ENCODE measurements at places on chromosomes 1 and 21.

GRCh38 chr1:87437663-87438295, 109.1 kb downstream of the LMO4 start:
- no peak for DNase-seq

- DNase-seq = peak; percentile 48
Observed at GRCh38 chr1:76294482-76295194, 220.1 kb downstream of the ST6GALNAC3 start.

DNA sequence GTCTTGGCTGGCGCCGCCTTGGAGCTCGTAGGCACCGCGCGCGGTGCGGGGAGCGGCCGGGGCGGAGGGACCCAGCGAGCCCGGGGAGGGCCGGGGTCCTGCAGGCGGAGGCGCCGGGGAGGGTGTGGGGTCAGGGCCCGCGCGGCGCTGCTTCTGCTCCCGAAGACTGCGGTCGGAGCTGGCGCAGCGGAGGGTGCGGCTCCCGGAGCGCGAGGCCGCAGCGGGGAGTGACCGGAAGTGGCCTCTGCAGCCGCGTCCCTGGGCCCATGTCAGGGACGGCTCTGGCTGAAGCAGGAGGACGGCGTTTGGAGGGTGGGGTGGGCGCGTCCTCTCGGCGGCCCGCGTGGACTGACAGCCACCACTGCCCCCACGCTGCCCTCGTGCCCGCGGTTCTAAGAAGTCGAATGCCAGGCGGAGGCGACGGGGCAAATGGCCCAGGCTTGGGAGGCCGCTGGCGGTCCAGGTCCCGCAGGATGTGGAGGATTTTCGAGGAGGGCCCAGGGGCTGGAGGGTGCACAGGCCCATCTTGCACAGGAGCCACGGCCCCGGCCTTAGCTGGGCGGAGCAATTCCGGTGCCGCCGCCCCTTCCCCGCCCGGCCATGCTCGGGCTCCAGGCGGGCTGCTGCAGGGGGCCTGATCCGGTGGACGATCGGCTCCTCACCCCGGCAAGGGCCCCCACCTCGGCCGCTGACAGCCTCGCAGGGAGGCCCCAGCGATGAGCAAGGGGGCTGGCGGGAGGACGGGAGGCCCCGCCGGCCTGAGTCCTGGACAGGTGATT, 7.7 kb upstream of the ZNF669 start:
- DNase-seq = no peak

GRCh38 chr1:9845914-9846313, 22.1 kb upstream of the CLSTN1 start:
- no peak for DNase-seq

- DNase-seq = no peak
Observed at GRCh38 chr1:204272505-204272904, 58.7 kb upstream of the GOLT1A start.

- no peak for DNase-seq
Observed at GRCh38 chr1:38026592-38027200, 14.2 kb downstream of the UTP11 start.

DNA sequence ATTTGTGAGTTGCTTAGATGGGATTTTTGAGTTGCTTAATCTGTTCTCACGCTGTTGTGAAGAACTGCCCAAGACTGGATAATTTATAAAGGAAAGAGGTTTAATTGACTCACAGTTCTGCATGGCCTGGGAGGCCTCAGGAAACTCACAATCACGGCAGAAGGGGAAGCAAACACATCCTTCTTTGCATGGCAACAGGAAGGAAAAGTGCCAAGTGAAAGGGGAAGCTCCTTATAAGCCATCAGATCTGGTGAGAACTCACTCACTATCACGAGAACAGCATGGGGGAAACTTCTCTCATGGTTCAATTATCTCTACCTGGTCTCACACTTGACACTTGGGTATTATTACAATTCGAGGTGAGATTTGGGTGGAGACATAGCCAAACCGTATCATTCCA, 10.3 kb downstream of the CLIC6 start:
- DNase-seq = no peak

DNA sequence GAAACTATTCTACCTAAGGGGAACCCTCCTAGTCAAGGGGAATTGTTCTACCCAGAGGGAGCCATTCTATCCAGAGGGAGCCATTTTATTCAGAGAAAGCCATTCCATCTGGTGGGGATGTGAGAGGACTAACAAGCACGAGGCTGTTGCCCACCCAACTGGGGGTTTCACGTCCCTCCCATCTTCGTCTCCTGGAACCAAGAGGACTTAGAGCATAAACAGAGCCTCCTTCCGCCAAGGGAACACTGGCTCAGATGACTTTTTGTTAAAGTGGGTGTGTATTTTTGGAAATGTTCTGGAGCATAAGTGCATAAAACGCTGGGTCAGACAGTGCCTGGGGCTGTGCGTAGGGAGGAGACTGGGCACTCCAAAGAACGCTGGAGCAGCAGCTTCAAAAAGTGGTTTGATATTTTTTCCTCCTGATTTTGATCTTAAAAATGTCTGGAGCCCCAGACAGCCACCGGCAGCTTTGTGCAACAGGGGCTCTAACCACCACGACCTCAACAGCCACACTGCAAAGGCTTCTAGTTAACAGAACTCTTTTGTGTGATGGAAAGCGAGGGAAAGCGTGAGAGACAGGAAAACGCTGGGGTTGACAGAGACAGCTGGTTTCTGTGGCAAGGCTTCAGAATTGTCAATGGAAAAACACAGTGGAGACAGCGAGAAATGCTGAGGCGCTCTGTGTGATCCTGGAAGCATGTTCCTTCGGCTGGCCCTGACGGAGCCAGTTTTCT, 363.6 kb upstream of the CAMK1G start:
- DNase-seq = no peak

GRCh38 chr1:160267284-160267991, 5.1 kb upstream of the DCAF8 start:
- DNase-seq = no peak

DNA sequence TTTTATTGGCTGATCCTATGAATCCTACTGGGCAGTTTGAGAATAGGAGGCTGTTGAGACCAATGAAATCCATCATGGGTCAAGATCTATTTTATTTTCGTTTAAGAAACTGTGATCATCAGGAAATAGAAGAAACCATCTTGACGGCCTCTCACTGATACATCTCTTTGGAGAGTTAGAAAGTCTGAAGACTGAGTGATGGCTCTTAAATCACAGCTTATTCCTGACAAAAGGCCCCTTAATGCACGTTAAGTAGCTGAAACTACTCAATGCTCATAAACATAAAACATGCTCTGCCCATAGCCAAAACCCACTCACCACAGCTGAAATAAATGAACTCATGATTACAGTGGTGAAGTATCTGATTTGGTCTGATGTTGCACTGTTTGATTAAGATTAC, 784.5 kb upstream of the NEGR1 start:
- no peak for DNase-seq

GRCh38 chr1:177558372-177558771, 387.6 kb downstream of the BRINP2 start:
- DNase-seq = no peak

DNA sequence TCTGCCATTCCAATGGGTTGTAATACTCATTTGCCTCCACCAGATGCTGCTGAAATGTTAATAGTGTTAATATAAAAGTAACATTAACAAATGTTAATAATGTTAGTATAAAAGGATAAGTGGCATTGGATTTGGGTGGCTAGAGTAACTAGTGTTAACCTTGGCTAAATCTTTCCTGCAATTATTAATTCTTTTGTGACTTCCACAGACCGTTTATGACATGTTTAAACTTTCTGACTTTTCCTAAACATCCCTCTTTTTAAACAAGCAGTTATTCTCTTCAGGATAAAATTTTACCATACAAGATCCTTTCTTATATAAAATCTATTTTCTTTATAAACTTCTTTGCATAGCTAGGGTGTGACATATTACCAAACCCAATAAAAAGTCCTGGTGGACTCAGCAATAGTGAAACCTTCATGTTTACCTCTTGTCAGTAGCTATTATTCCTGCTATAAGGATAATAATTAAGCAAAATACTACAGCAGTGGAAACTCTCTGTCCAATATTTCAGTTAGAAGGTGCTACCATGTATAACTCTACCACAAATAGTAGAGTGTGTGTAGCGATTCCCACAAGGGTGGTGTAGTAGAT, 41.5 kb downstream of the CCDC30 start:
- DNase-seq = no peak

DNA sequence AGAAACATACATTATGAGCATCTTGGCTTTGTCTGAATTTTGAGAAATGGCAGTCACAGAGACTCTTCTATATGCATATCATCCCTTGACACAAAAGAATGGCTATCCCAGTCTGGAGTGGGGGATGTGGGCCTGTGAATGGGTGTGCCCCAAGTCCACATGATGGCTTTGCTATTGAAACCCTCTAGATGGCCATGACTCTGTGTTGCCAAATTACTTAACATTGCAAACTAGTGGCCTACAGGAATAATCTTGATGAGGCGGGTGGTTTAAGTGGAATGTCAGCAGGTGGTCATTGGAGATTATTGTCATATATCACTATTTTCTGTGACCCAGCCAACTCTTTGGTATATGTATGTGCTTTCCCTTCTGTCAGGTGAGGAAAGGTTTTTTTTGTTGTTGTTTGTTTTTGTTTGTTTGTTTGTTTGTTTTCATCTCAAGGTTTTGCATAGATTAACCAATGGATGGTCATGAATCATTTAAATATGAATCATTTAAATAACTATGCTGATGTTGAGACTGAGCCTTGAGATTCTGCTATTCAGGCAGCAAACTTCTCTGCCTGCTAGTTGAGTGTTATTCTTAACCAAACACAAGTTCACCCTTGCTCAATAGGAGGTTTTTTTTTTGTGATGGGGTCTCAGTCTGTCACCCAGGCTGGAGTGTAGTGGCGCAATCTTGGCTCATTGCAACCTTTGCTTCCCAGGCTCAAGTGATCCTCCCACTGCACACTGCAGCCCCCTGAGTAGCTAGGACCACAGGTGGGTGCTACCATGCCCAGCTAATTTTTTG, 103.0 kb downstream of the NOS1AP start:
- no peak for DNase-seq

- no peak for DNase-seq
Observed at GRCh38 chr1:154223621-154224020, 2.9 kb downstream of the UBAP2L start.

- peak; percentile 70 for DNase-seq
Observed at GRCh38 chr1:207429963-207430362, 24.2 kb upstream of the CR2 start.

- no peak for DNase-seq
Observed at GRCh38 chr1:70358921-70359564, 4.5 kb upstream of the ANKRD13C start.

GRCh38 chr1:193156822-193157142, 29.6 kb downstream of the B3GALT2 start:
- DNase-seq = no peak

DNA sequence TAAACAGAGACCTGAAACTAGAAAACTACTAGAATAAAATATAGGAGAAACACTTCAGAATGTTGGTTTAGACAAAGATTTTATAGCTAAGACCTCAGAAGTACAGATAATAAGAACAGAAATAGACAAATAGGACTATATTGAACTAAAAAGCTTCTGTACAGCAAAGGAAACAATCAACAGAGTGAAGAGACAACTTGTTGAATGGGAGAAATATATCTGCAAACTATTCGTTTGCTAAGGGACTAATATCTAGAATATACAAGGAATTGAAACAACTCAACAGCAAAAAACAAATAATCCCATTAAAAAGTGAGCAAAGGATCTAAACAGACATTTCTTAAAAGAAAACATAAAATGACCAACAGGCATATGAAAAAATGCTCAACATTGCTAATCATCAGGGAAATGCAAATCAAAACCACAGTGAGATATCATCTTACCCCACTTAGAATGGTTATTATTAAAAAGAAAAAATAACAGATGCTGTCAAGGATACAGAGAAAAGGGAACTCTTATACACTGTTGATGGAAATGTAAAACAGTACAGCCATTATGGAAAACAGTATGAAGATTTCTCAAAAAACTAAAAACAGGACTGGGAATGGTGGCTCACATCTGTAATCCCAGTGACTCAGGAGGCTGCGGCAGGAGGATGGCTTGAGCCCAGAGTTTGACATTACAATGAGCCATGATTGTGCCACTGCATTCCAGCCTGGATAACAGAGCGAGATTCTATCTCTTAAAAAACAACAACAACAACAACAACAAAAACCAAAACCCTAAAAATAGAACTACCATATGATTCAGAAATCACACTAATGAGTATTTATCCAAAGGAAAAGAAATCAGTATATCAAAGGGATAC, 37.3 kb upstream of the ZSWIM5 start:
- DNase-seq = no peak

GRCh38 chr21:45596704-45597318, 46.7 kb upstream of the PCBP3 start:
- DNase-seq = no peak

- DNase-seq = no peak
Observed at GRCh38 chr1:15071936-15072335, 81.6 kb upstream of the TMEM51 start.

GRCh38 chr1:224980181-224980580, 50.7 kb downstream of the DNAH14 start:
- no peak for DNase-seq

DNA sequence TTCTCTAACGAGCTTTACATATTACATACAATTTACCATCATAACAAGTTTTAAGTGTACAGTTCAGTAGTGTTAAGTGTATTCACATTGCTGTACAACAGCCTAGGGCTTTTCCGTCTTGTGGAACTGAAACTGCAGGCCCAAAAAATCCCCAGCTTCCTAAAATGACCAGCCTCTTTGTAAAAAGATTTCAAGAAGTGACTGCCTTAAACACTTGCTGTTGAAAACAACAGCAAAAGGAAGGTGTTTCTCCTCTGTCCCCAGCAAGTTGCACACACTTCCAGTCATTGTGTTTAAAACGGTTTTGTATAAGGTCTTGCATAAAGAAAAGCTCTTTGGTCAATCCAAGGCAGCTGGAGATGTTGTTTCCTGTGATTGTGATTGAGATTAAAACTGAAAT, 16.0 kb upstream of the GBP1 start:
- no peak for DNase-seq

DNA sequence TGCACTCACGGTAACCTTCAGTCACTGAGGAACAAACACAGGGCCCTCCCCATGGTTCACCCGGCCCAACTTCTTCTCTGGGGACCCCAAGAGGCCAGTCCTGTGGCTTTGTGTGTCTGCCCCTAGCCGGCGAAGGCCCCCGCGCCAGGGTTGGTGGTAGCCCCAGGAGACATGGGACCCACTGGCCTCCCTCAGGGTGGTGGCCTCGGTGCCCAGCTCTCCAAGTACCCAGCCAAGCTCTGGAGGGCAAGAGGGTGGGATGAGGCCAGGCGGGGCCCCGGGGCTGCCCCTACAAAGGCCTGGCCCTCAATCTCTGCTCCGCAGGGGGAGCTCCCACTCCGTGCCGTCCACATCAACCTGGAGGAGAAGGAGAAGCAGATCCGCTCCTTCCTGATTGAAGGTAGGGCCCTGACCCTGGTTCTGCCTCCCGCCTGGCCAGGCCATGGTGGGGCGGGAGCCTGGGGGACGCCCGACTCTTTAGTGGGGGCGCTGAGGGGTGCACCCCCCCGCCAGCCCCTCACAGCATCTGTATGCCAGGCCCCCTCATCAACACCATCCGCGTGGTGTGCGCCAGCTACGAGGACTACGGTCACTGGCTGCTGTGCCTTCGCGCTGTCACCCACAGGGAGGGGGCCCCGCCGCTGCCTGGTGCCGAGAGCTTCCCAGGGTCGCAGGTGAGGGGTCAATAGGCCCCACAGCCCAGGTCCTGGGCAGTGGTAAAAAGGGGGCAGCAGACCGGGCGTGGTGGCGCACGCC, 5.6 kb downstream of the PLEKHN1 start:
- no peak for DNase-seq

GRCh38 chr1:87791931-87792740, 463.5 kb downstream of the LMO4 start:
- no peak for DNase-seq
